ENCODE measurements at places on chromosomes 16 and 17. TPM values are rescaled to one million over a fixed set of nuclear protein-coding genes. Genes with fewer than 3 reads are reported as not detected.

CACNA1G gene
- total RNA-seq = 2.2 TPM

GRN gene
- total RNA-seq = 88.7 TPM

CCL11 gene
- not detected for total RNA-seq

GLP2R gene
- not detected for total RNA-seq

KCTD11 gene
- total RNA-seq = 2.2 TPM

WNT3 gene
- total RNA-seq = 1.7 TPM

- no peak overlapping the region for H3K4me3 ChIP-seq
- no peak for DNase-seq
- no peaks in the 10 kb centered on the region for H3K36me3 ChIP-seq
- H3K27me3 ChIP-seq = peaks cover 2% of the 10 kb centered on the region
- H3K27ac ChIP-seq = no peak overlapping the region
Measured at GRCh38 chr16:65041667-65042066, 80.2 kb downstream of the CDH11 start.

GRCh38 chr16:68263559-68264127 is 683 bp upstream of the SLC7A6 start:
- H3K27me3 ChIP-seq = peaks cover 13% of the 10 kb centered on the region
- peak overlapping the region; percentile 87 for H3K27ac ChIP-seq
- H3K4me3 ChIP-seq = peak overlapping the region; percentile 90
- no peak for DNase-seq

DNA sequence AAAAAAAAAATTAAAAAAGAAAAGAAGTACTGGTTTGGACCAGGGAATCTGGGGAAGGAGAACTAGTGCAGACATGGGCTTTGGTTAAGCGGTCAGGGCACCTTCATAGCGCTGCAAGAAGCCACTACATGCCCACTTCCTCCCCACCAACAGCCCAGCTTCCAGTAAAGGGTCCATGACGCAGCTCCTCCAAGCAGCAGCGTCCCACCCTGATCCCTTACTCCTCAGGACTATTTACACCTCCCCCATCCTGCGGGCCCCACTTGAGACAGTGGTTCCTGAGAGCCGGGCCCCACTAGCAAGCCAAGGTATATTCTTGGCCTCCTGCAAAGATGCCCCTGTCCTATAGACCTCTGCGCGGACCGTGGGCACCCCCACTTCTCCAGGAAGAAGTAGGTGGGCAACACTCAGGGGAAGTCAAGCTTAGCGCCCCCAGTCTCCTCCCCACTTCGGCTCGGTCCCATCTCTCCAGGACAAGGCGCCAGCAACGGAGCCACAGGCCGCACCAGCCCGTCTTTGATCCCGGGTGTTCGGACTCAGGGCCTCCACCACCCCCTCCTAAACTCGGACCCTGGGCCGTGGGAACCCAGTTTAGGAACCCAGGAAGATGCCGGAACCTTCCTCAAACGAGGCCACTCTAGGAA is 913 bp upstream of the PRR14 start:
- peak overlapping the region; percentile 99 for H3K27ac ChIP-seq
- DNase-seq = no peak
- H3K27me3 ChIP-seq = peaks cover 9% of the 10 kb centered on the region
- no peaks in the 10 kb centered on the region for H3K36me3 ChIP-seq

DNA sequence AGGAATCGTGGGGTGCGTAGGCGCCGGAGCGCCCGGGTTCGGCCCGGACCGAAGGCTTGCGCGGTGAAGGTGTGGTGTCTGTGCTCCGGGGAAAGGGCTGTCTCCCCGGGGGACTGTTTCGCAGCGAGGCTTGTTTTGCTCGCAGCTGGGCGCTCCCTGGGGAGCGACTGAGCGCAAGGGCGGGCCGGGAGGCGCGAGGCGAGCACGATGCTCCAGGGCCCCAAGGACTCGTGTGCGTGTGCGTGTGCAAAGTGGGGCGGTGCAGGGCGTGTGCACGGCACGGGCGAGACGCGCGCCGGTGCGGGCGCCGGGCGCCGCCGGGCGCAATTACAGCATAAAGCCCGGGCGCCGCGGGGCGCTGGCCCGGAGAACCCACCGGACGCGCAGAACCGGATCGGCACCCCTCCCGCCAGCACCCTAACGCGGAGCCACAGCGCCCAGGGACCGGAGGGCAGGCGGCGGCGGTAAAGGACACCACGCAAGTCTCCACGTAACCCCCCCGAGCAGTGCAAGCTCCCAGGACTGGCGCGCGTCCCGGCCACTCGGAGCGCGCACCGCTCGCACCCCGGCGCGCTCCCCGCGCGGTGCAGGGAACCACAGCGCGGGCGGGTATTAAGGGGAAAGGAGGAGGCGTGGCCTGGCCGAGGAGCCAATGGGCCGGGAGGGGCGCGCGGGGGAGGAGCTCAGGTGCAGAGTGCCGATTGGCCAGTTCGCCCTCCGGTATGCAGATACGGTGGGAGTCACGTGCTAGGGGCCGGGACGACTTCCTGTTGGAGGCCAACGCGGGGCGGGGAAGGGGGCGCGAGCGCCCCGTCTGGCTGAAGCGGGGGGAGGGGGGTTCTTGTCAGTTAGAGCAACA is at the start of gene TNRC6C:
TSS of gene TNRC6C (plus strand) at position 847 of the 859 bp plus-strand sequence. CDS start 45,504 bp downstream, outside the sequence.
- H3K4me1 ChIP-seq = peaks cover 20% of the 10 kb centered on the region
- peak; percentile 100 for DNase-seq

DNA sequence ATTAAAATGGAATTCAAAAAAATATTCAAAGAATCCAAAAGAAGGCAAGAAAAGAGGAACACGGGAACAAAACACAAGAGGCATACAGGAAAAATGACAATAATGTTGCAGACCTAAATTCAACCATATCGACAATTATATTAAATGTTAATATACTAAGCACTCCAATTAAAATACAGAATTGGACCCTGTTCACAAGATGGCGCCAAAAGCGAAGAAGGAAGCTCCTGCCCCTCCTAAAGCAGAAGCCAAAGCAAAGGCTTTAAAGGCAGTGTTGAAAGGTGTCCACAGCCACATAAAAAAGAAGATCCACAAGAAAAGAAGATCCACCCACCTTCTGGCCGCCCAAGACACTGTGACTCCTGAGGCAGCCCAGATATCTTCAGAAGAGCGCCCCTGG is 6.3 kb upstream of the XAF1 start:
- no peaks in the 10 kb centered on the region for H3K4me1 ChIP-seq
- H3K27ac ChIP-seq = no peak overlapping the region
- DNase-seq = no peak
- no peaks in the 10 kb centered on the region for H3K27me3 ChIP-seq
- H3K4me3 ChIP-seq = no peak overlapping the region

- peaks cover 9% of the 10 kb centered on the region for H3K36me3 ChIP-seq
- DNase-seq = no peak
- peaks cover 5% of the 10 kb centered on the region for H3K27me3 ChIP-seq
- H3K4me1 ChIP-seq = no peaks in the 10 kb centered on the region
- no peak overlapping the region for H3K27ac ChIP-seq
- H3K4me3 ChIP-seq = no peak overlapping the region
Measured at GRCh38 chr17:11554042-11554441, 44.2 kb upstream of the DNAH9 start.

DNA sequence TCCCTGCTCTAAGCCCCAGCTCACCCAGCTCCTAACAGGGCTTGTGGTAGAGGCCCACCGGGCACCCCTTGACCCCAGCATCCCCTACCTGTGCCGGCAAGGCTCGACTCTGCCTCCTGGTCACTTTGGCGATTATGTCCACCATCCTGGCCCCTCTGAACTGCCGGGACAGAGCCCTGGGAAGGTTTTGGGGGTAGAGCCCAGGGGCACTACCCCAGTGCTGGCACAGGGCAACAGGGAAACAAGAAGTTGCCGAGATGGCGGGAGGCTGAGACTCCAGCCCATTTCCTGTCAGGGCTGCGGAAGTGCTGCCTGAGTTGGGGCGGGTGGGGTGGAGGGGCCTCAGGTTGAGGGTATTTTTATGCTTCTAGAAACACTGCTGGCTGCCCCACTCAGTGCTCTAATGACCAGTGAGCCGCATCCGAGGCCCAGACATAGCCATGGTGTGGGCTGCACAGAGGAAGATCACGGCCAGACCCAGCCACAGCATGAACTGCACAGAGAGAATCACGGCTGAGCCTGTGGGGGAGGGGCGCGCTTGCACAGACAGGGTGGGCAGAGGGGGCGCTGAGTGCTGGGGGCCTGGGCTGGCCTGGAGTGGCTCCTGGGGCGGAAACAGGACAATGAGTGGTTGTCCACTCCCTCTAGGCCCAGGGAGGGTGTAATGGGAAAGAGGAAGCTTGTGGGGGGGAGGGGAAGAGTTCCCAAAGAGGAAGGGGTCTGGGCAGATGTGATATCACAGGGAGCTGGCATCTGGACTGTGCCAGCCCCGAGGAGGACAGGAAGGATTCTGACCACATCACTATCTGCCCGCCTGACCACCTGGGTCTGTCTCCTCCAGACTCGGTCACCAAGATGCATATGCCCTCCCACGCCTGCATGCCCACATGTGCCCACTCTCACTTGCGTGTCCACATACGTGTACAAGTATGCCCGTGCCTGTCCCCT is 22.3 kb downstream of the ARHGAP27 start:
- no peak overlapping the region for H3K4me3 ChIP-seq
- no peak for DNase-seq
- H3K27me3 ChIP-seq = peaks cover 3% of the 10 kb centered on the region
- peaks cover 20% of the 10 kb centered on the region for H3K4me1 ChIP-seq
- no peaks in the 10 kb centered on the region for H3K36me3 ChIP-seq
- H3K27ac ChIP-seq = no peak overlapping the region

- peaks cover 10% of the 10 kb centered on the region for H3K27me3 ChIP-seq
- H3K4me1 ChIP-seq = peaks cover 16% of the 10 kb centered on the region
- no peak for DNase-seq
- H3K4me3 ChIP-seq = peak overlapping the region; percentile 95
- H3K27ac ChIP-seq = peak overlapping the region; percentile 99
- no peaks in the 10 kb centered on the region for H3K36me3 ChIP-seq
Measured at GRCh38 chr16:57734308-57734924, 1.2 kb upstream of the KATNB1 start.

DNA sequence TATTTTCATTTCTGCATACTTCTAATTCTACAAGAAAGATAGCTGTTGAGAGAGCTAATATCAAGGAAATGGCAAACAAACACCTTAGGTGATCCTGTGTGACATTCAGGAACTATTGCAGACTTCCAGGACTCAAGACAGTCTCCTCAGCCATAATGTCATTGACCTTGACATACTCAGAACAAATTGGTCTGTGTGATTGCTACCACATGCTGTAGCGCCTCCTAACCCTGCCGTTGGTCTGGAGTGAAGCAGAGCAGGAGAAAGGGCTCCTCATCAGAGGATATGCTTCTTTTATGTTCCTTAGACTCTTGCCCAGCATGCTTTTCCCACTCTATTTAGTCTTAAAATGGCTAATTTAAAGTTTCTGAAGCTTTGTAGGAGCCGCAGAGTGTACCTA is 194.2 kb upstream of the TBX2 start:
- H3K4me3 ChIP-seq = no peak overlapping the region
- H3K27me3 ChIP-seq = peaks cover 4% of the 10 kb centered on the region
- no peak for DNase-seq
- no peak overlapping the region for H3K27ac ChIP-seq
- H3K4me1 ChIP-seq = peaks cover 35% of the 10 kb centered on the region

DNA sequence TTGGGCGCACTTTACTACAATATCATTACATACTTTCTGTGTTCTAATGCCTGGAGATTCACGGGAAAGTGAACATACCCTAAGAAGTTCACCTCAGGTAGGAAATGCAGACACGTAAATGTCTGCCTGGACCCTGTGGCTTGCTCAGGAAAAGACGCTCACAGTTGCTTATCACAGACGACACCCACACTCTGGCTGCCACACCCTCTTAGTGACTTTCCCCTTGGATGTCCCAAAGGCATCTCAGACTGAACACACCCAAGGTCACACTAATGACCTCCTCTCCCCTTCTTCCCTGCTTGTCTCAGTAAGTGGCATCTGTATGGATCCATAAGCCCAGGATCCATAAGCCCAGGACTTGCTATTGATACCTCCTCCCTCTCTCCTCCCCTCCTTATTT is 32.6 kb downstream of the CDRT15 start:
- H3K4me1 ChIP-seq = no peaks in the 10 kb centered on the region
- no peaks in the 10 kb centered on the region for H3K27me3 ChIP-seq
- no peak overlapping the region for H3K27ac ChIP-seq
- no peak overlapping the region for H3K4me3 ChIP-seq

GRCh38 chr16:27474921-27475320 is 72.9 kb downstream of the IL21R start:
- H3K27me3 ChIP-seq = peaks cover 6% of the 10 kb centered on the region
- H3K36me3 ChIP-seq = peaks cover 10% of the 10 kb centered on the region
- no peaks in the 10 kb centered on the region for H3K4me1 ChIP-seq
- no peak overlapping the region for H3K27ac ChIP-seq
